ENCODE measurements at places on chromosomes 16 and 17.

- no peak for DNase-seq
Measured at GRCh38 chr17:43665084-43665936, 3.6 kb upstream of the MEOX1 start.

GRCh38 chr17:61306003-61306402 lies 93.6 kb upstream of the TBX2 start:
- no peak for DNase-seq

DNA sequence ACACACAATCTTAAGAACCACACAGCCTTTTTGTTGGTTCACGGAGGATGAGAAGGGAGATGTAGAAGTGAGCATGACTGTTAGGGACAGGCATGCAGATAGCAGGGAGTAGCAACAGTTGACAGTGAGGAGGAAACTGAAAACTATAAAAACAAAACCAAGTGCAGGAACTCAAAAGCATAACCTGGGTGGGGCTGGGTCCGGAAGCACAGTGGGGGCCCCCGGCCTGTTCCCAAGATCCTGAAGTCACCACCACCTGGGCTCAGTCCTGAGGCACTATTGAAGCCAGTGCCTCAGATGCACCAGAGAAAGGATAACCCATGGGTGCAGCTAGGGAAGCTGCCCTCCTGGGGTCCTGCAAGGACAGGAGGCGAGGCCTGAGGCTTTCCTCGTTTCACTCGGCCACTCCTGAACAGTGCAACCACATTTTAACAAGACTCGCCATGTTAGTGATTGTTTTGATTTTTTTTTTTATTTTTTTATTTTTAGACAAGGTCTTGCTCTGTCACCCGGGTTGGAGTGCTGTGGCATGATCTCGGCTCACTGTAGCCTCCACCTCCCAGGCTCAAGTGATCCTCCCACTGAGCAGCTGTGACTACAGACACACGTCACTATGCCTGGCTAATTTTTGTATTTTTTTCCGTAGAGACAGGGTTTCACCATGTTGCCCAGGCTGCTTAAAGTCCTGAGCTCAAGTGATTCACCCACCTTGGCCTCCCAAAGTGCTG lies 27.7 kb upstream of the CBX4 start:
- DNase-seq: no peak

GRCh38 chr16:75287708-75288107 lies 36.3 kb upstream of the BCAR1 start:
- peak; percentile 73 for DNase-seq

GRCh38 chr16:70465999-70466804 lies 11.8 kb downstream of the FCSK start:
- no peak for DNase-seq

DNA sequence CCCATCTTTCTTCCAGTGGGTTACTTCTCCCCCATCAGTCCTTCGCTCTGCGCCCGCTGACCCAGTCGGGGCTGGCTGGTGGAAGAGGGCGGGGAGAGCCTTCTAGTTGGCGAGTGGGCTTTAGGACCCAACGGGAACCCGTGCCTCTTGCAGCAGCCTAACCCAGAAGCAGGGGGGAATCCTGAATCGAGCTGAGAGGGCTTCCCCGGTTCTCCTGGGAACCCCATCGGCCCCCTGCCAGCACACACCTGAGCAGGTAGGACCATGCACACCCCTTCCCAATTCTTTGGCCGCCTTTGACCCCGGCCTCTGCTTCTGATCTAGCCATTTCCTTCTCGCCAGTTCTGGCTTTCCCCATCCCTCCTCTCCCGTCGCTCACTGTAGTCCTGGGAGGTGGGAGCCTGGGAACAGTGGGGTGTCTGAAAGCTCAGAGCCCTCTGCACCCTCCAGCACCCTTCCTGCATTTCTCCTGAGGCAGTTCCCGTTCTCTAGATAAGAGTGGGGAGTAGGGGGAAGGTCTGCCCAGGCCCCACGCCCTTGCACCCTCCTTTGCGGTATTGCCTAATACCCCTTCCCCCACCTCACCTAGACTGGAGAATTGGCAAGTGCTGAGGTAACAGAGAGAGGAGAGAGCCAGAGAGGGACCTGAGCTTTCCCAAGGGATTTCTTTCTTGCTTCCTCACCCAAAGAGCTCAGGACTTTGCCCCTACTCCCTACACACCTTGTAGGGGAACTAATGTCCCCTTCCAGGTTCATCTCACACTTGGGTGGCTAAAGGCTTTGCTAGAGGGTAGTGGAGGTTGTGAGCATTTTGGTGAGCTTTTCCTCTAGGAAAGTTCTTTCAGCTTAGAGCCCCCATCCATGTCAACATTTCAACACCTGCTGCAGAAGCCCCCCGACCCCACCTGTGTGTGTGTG lies at the start of gene RARA:
Gene RARA, plus strand, starts transcription at position 150 of the 918 bp plus-strand sequence. CDS start 22,039 bp downstream, outside the sequence.
- DNase-seq: peak; percentile 31

- peak; percentile 36 for DNase-seq
Measured at GRCh38 chr17:60817192-60817591, 139.5 kb downstream of the BCAS3 start.
